Inflammatory macrophage treated with lipopolysaccharide for 4 hours (primary cell): ENCODE measurements at places on chromosomes 3 and 15.
A peak's percentile ranks its signal among the peaks of the same experiment; 100 is the strongest.

GRCh38 chr15:34606131-34606530 lies 22.7 kb upstream of the GOLGA8B start:
- DNase-seq = no peak

DNA sequence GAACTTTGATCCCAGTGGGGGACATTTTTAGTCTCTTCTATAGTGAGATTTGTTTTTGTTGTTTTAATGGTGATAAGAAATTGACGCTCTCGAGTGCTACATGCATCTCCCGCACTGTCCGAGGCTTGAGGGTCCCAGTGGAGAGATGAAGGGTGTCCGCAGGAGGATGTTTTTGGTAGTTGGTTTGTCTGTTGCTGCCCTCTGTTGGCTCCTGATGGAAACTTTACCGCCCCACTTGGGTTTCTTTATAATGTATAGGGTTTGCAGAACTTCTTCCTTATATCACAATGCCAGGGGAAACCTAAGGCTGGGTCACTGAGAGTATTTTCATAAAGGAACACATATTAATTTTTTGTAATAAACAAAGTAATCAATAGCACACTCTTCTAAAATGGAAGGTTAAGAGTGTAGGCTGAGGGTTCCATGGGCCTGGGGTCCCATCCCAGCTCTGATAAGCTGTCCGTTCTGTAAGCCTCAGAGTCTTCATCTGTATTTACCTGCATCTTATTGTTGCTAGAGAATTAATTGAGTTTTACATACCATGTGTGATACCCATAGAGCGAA lies 185.3 kb upstream of the FEZF2 start:
- DNase-seq = no peak

DNA sequence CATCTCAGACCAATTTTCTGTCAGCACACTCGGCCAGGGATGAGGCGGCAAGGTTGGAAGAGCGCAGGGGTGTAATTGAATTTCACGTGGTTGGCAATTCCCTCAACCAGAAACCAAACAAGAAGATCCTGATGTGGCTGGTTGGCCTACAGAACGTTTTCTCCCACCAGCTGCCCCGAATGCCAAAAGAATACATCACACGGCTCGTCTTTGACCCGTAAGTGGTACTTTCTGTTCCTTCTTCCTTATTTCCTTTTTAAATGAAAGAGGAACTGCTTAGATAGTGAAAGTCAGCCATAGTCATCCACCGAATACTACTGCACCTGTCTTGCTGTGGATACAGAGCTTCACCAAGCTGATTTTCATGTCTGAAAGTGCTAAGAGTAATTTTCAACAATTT lies 60.1 kb downstream of the SGO1 start:
- DNase-seq = peak; percentile 84

DNA sequence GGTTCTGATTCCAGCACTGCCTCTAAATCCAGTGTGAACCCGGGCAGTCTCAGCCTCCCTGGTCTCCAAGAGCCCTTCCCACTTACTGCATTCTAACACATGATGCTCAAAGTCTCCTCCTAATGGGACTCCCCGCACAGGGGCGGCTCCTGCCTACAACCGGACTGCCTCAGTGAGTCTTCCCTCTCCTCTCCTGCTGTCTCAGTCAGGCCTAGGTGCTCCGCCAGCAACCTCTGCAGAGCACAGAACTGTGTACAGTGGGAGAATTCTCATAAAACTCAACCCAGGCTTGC lies 28.9 kb downstream of the TBC1D2B start:
- DNase-seq = no peak

- DNase-seq = no peak
Observed at GRCh38 chr3:15796331-15796730, 1.4 kb downstream of the ANKRD28 start.

DNA sequence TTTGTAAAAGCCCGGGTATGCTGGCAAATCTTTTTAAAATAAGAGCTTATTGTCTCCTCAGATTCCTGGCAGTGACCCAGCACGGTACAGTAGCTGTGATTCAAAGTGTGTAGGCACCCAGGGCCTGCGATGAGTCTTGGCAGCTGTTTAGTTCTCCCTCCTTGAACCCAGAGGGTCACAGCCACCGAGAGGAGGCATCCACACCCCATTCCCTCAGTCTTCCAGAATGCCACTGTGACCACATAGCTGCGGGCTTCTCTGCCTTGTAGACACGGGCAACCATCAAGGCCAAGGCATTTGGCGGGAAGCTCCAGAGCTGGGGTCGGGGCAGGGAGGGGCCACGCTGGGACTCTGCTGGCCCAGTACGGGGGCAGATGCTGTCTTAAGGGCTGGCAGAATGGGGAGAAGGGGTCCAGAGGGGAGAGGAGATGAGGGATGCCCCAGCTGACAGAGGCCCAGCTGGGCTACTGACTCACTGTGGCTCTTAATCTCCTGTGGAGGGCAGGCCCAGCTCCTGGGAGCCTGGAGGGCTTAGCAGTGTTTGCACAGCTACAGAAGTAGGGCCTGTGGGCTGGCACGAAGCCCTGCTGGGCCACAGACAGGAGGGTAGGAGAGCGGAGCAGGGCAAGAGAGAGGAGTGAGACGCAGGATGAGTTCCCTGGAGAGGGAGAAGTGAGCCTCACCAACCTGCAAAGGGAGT lies 68.8 kb upstream of the DLG1 start:
- no peak for DNase-seq

DNA sequence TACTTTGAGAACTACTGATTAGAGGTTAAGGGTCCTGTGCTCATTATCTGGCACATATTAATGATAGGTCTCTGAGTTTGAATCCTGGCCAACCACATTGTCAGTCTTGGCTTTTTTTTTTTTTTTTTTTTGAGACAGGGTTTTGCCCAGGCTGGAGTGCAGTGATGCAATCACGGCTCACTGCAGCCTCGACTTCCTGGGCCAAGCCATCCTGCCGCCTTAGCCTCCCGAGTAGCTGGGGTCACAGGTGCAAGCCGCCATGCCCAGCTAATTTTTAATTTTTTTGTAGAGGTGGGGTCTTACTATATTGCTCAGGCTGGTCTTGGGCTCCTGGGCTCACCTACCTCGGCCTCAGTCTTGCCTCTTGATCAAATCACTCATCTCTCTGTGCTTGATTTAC lies 547 bp upstream of the PCCB start:
- peak; percentile 9 for DNase-seq

DNA sequence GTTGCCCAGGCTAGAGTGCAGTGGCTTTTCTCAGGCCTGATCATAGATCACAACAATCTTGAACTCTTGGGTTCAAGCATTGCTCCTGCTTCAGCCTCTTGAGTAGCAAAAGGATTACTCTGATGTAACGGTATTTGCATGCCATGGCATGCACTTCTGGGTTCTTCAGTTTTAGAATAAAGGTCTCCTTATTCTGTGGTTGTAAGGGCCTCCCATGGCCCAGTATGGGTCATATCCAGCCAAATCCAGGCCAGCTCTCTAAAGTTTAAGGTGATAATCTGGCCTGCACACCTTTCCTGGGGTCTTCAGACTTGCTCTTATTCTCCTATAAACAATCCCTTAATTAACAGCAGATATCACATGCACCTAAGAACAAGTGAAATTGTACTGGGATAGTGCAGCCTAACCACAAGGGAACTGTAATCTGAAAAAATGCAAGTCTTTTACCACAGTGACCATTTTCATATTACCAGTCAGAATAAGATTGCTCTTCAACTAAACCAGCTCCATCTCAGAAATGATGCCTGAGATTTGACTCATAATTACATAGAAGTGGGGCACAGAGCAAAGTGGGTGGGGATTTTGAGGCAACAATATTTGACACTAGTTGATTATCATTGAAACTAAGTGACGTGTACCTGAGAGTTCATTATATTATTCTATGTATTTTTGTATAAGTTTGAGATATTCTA lies 25.4 kb downstream of the COMMD2 start:
- no peak for DNase-seq

GRCh38 chr15:70522323-70522966 lies 240.9 kb downstream of the UACA start:
- DNase-seq = no peak

- DNase-seq = peak; percentile 66
Observed at GRCh38 chr3:141561426-141562034, 74.7 kb downstream of the RASA2 start.

DNA sequence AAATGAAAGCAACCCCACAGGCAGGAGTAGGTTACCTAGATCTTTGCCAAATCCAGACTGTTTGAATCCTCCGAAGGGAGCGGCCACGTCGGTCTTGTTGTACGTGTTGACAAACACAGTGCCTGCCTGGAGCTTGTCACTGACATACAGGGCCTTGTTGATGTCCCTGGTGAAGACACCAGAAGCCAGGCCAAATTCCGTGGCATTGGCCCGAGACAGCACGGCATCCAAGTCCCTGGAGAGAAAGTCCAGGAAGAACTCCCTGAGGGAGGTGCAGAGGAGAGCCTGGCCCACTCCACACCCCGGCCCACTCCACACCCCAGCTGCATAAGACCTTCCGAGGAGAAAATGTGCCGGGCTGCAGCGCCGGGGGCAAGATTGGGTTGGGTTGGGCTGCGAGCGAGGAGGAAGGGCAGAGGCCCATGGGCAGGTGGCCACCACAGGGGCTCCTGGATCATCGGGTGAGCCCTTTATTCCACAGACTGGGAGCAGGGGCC lies 21.8 kb upstream of the SLC41A3 start:
- no peak for DNase-seq

DNA sequence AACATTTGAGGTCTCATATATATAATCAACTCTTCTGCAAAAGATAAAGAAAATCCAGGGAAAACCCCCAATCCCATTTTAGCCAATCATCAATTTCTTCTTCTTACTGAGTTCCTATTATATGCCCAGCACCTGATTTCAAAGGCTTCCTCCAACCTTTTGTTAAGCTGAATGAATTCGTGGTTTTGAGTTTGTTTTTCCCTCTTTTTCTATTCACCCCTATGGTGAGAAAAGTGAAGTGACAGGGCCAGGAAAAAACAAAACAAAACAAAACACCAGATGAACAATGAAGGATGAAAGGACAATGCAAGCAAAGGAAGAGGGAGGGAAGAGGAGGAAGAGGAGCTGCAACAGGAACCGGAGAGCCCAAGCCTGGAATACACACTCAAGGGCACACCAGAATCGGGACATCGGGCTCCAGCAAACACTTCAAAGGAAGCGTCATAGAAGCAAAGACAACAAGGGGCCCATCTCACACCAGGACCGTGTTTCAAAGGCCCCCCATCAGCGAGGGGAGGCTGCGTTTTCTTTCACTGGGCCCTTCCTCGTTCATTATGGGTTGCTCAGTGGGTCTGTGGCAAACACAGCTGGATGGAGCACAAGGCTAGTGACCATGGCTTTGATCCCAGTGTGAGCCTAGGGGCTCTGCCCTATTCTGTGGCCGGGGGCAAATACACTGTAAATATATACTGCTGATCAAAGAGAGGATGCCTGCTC lies 50.2 kb downstream of the VGLL4 start:
- DNase-seq = no peak

GRCh38 chr3:86723433-86723832 lies 267.5 kb downstream of the VGLL3 start:
- DNase-seq = no peak

DNA sequence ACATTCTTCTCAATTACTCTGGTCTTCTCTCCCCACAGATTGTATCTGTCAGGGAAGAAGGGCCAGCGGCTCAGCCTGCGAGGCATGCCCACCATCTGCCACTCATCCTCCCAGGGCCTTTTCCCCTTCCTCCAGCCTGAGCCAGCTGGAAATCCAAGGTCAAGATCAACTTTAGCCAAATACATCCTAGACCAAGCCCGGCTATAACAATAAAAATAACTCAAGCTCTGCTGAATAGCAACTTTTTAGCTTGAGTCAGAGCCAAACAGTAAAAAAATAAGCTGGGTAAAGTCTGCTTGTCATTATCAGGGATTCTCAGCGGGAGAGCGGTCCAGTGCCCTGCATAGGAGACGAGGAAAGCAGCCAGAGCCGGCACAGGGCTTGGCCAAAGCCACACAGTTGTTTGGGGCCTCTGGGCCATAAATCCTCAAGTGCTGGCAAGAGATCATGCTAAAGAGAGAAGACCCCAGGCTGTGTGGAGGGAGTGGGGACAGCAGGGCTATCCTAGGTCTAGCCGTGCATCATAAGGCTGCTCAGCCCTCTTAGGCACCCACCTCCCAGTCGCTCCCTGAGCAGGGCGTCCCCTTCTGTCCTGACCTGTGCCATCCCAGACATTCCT lies 76.2 kb upstream of the HERC1 start:
- no peak for DNase-seq

DNA sequence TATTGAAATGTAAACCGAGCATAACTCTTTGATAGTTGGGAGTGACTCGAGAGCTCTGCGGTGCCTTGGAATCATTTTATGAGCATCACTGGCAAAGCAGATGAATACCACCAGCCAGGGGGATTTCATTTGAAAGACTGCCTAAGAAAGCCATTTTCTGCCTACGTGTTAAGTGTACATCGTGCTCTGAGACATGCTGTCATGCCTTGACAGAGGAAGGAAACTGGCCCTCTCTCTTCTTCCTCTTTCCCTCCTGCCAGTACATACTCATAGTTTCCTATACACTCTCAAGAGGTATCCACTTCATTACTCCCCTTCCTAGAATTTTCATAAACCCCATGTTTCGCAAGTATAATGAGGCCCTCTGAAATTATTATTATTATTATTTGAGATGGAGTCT lies 8.8 kb downstream of the BCL2A1 start:
- peak; percentile 87 for DNase-seq

GRCh38 chr3:143775459-143775858 lies 72.8 kb downstream of the SLC9A9 start:
- DNase-seq = peak; percentile 58

DNA sequence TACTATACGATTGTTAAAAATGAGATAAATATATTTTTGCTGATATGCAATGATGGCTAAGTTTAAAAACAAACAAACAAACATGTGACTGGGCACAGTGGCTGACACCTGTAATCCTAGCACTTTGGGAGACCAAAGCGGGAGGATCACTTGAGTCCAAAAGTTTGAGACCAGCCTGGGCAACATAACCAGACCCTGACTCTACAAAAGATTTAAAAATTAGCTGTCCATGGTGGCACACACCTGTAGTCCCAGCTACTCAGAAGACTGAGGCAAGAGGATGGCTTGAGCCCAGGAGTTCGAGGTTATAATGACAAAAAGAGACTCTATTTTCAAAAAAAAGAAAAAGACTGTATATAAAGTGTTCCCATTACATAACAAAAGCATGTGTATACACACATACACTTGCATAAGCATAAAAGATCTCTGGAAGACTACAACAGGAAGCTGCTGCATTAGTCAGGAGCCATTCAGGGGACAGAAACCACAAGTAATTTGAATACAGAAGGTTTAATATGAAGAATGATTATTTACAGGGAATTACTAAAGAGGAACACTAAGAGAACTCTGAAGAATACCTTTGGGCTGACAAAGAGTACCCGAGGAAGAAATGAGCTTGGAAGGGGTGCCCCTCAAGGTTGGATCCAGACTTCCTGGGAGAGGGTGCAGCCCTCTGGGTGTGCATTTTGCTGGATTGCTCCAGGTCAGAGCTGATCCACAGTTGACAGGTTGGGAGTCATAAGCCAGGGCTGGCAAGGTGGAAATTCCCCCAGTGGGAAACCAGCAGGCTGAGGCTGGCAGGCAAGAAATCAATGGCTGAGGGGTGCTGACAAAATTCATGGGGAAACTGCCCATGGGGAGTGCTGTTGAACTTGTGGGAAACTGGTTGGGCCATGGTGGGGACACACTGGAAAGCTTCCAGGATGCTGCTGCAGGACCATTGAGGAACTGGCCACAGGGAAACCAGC lies 9.3 kb upstream of the TM4SF18 start:
- DNase-seq = peak; percentile 91

- DNase-seq = no peak
Observed at GRCh38 chr3:177358977-177359592, 161.8 kb upstream of the TBL1XR1 start.

GRCh38 chr3:135755330-135756105 lies 210.0 kb upstream of the PPP2R3A start:
- no peak for DNase-seq
